ENCODE measurements at places on chromosomes 2 and 18.

GRCh38 chr2:63071664-63072063, 21.0 kb downstream of the OTX1 start:
- no peak for DNase-seq

- DNase-seq = no peak
Measured at GRCh38 chr2:72533765-72534164, 292.1 kb downstream of the EXOC6B start.

- DNase-seq = no peak
Measured at GRCh38 chr18:41576643-41577042, 378.4 kb upstream of the PIK3C3 start.

DNA sequence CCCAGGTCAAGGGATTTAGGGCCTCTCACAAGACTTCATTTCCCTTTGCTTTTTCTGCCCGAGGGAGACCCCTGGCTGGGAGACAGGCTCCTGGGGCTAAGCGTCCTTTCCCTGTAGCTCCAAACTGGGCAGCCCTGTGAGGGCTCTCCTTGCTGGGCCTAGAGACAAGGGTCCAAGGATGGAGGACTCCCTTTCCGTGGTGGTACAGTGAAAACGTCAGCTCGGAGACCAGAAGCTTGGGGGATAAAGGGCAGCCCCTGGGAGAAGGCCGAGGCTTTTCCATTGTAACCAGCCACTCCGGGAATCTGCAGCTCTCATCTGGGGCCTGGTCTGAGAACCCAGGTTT, 2.3 kb downstream of the SIX2 start:
- DNase-seq = no peak

- no peak for DNase-seq
Measured at GRCh38 chr2:131521961-131522781, 5.5 kb upstream of the CCDC74A start.

DNA sequence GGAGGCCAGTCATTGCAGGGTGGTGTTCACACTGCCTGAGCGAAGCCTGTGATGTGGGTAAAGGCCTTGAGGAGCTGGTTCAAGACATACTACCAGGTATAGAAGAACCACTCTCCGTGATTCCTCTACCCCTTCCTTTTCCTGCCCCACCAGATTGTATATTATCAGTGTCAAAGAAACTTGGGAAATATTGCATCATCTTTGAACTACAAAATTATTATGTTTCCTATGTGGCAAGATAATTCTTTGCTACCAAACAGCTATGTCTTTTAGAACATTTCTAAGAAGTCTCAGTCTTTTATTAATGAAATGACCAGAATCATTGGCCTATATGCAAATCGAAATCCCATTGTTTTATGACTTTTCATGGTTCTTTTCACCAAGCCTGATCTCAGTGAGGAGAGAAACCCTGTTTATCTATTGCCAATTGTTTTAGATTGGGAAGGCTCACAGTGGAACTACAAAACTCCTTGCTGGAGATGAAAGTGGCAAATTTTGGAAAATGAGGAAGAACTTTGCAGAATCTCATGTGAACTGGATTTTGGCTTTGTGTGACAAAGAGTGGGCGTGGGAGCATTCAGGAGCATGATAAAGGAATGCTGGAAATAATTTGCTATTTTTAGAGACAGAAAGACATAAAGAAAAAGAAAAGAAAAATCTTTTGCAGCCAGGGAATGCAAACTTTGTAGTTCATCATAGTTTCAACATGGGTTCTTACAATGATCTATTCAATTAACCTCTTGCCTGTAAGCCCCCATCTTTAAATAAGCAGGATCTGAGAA, 286.9 kb downstream of the INSIG2 start:
- no peak for DNase-seq

GRCh38 chr2:200092235-200092634, 136.9 kb downstream of the MAIP1 start:
- DNase-seq = no peak

DNA sequence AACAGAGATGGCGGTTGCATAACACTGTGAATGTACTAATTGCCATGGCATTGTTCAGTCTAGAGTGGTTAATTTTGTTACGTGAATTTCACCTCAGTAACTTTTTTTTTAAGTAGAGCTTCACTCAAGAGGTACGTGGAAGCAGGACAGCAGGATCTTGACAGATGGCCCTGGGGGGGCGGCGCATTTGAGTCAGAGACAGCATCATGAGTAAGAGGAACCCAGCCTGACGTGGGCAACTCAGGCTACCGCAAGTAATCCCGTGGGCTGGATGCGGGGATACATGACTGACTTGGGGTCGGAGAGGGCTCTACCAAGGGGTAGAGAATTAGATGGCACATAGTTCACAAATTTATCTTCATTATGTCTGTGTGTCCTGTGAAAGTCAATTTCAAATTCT, 38.1 kb upstream of the DAPL1 start:
- no peak for DNase-seq

GRCh38 chr18:63774511-63774910, 707 bp upstream of the SERPINB7 start:
- DNase-seq = no peak

DNA sequence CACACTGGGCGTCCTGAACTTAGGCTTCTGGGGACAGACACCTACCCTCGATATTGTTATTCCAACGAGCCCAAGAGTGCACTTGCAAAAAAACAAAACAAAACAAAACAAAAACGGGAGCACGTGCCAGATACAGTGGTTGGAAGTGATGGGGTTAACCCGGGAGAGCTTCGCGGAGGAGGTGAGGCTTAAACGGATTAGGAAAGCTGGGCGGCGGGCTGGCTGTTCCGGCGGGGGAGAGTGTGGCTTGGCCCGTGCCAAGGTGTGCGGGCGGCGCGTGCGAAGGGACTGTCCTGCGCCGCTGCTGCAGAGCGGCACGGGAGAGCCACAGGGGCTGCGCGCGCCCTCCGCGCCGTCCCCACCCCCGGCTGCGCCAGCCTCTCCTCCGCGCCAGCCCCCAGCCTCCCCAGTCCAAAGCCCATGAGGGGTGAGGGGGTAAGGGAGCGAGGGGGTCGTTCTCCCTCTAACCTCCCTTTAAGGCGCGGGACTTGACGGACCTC, 1.5 kb upstream of the SLC30A3 start:
- DNase-seq = no peak

GRCh38 chr2:60488291-60488690, 65.2 kb downstream of the BCL11A start:
- DNase-seq = no peak

DNA sequence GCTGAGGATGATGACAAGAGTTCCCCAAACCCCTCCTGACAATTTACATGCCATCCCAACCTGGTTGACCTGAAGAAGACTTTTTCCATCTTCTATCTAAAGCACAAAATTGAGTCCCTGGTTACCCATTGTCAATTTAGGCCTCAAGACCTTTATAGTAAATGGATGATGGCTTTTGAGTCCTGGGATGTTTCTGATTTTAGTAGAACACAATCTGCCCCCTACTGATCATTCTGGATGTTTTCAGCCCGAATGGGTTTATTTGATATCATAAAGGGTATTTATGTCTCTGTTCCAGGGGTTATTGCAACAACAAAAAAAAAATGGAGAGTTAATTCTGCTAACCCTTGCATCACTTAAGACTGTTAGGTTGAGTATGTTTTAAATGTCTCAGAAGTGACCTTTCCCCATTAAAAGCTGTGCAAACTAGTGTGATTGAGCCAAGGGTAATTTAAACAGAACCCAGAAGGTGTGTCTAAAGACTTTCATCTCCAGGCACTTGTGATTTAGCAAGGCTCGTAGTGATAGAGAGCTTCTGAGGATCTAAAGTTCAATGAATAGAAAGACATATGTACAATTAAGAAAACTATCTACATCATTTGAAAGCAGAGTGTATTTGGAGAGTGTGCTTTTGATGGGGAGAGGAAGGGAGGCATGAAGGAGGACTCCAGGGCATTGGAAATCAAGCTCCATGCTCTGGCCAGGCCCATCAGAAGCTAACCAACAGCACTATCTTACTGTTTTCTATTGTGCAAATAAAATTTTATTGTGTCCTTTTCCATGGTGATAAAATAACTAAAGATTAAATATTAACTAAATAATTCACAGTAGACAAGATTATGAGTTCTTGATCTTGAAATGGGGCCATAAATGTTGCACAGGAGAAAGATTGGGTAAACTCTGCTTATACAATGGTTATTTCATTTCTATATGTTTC, 96.6 kb upstream of the NOSTRIN start:
- DNase-seq = no peak

- DNase-seq = no peak
Measured at GRCh38 chr2:7899923-7900322, 781.9 kb upstream of the ID2 start.

DNA sequence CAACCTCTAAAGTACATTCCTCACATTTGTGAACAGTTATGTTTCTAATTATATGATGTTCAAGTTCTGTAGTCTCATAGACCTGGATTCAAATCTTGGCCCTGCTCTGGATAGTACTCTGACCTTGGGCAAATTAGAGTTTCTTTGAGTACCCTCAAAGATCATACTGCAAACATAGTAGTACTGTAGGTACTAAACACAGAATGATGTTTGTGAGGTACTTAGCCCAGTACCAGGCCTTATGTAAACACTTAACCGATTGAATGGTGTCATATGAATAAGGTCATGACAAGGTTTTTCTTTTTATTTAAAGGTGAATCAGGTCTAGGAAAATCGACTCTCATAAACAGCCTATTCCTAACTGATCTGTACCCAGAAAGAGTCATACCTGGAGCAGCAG, 19.1 kb downstream of the SEPTIN2 start:
- DNase-seq = no peak

GRCh38 chr18:59881728-59882656, 17.8 kb upstream of the PMAIP1 start:
- DNase-seq = peak; percentile 80

GRCh38 chr2:217695033-217695520, 307.7 kb downstream of the TNS1 start:
- DNase-seq = peak; percentile 78

GRCh38 chr2:72139874-72140620, 7.6 kb downstream of the CYP26B1 start:
- DNase-seq = no peak

DNA sequence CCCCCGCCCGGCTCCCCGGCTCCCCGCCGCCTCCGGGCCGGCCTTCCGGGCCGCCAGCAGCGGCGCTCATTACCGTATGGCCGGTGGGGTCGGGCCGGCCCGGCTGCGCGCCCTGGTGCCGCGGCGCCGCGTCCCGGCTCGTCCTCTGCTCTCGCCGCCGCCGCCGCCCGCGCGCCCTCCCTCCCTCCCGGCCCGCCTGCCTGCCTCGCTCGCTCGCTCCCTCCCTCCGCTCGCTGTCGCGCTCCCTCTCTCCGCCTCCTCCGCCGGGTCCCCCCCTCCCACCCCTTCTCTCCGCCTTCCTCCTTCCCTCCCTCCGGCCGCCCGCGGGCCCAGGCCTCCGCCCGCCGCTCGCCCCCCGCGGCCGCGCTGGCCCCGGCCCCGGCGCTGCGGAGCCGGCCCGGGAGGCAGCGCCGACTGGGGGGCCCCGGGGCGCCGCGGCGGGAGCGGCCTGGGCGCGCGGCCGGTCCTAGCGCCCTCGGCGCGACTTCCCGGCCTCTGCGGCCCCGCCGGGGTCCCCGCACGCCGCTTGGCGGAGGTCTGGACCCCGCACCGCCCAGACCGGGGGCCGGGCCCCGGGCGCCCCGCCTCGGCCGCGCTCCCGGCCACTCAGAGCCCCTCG, at the start of gene DNMT3A:
Gene DNMT3A (minus strand): TSS at position 173 of the 619 bp plus-strand sequence. CDS start 27,941 bp downstream, outside the sequence.
- DNase-seq = peak; percentile 15

GRCh38 chr2:176414641-176415040, 145.4 kb downstream of the MTX2 start:
- DNase-seq = no peak

GRCh38 chr18:9441061-9441460, 34.3 kb upstream of the RALBP1 start:
- no peak for DNase-seq

- no peak for DNase-seq
Measured at GRCh38 chr18:55763805-55764204, 175.8 kb upstream of the TCF4 start.
